ENCODE measurements at places on chromosomes 4 and X.

DNA sequence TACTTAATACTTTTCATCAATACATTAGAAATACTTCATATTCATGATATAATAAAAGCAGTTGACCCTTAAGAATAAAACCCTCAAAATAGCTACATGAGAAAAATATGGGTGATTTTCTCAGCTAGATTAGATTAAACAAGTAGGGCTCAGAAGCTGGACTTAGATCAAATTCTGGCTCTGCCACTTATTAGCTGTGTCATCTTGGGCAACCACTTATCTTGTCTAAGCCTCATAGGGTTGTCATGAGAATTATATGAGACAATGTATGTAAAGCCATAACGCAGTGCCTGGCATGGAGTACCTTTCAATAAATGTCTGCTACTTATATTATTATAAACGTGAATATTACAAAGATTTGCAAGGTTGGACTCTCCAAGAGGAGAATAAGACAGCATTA, 84.3 kb upstream of the PGRMC2 start:
- no peak for DNase-seq

GRCh38 chr4:1932736-1933135, 61.5 kb downstream of the NSD2 start:
- DNase-seq: no peak

DNA sequence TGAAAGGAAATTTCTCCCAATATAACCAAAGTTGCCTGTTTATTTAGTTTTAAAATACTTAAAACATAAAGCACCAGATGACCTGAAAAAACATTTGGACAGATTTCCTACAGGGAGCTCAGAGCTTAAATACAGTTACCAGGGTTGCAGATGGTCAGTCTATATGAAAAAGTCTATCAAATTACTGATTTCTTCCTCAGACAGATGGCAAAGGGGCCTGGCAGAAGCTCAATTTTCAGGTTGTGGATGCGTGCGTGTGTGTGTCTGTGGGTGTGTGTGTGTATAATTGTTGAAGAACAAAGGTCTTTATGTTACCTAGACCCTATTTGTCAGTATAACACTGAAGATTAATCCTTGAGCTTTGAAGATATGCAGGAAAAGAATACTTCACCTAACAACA, 169.4 kb downstream of the MAD2L1 start:
- DNase-seq: no peak

DNA sequence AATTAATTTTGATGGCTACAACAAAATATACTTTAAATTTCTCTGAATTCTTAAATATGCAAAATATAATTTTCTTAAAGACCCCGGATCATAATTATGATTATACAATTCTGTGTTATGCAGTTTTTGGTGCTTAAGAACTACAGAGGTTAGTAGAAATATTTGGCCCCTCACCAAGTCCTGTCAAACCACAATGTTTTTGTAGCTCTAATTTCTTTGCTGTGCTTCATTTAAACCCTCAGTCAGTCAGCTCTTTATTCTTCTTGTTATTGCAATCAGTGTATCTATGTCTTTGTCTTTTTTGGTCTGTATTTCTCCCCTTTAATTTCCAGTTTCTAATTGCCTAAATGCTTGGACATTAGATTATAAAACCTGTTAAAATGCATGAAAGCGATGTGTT, 186.1 kb downstream of the CAMK2D start:
- DNase-seq: no peak
